ENCODE measurements at places on chromosomes 4 and X. TPM values are rescaled to one million over a fixed set of nuclear protein-coding genes. Genes with fewer than 3 reads are reported as not detected.
A peak's percentile ranks its signal among the peaks of the same experiment; 100 is the strongest.

- DNase-seq, result no peak
These were observed 3.8 kb downstream of the NAT8L start for GRCh38 chr4:2062808-2063524.

DNA sequence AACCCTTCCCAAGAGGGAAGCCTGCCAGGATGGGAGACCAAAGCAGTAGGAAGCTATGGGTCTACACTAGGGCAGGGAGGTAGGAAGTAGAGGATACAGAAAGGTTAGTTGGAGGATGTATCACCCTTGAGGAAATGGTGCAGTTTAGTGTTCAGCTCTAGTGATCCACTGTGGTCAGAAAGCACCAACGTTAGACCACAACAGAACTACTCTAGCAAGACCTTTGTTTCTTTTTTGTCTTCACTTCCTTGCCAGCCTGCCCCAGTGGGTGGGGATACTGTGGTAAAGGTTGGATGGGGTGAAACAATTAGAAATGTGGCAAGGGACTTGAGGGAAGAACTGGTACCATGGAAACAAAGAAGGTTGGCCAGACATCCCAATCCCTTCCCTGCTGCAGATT, 83.3 kb downstream of the DDIT4L start:
- DNase-seq, result no peak

DNA sequence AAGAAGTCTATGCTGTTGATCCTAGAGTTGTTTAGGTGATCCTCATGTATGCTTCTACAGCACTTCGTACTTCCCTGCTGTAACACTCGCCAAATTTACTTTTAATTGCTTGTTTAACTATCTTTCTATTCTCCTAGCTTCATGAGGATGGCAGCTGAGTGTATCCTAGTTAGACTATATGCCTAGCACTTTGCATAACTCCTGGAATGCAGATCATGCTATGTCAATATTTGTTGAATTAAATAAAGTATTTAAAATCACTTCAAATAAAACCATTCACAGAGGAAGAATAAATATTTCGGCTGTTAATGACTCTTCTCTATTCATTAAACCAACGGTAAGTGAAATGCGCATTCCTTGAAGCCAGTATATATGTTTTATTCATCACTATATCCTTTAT, 55.1 kb downstream of the F9 start:
- DNase-seq, result no peak

DNA sequence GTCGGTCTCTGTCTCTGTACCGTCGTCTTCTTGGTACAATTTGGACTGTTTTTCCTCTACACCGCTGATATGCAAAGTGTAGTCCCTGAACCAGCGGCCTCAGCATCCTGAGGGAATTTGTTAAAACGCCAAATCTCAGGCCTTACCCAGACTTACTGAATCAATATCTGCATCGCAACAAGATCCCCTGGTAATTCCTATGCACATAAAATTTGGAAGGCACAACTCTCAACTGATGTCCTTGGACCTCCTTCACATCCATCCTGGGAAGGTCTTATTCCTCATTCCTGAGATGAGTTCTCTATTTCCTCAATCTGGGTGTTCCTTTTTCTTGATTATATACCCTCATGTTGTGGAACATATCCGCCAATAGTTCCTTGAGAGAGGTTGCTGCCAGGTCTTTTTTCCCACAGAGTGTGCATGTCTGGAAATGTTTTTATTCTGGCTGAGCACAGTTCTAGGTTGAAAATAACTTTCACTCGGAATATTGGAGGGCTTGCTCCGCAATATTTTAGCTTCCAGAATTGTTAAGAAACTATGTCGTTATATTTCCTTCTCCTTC, 738 bp upstream of the HPF1 start:
- DNase-seq, result no peak

Gene GAGE12H
- total RNA-seq, result not detected

DNA sequence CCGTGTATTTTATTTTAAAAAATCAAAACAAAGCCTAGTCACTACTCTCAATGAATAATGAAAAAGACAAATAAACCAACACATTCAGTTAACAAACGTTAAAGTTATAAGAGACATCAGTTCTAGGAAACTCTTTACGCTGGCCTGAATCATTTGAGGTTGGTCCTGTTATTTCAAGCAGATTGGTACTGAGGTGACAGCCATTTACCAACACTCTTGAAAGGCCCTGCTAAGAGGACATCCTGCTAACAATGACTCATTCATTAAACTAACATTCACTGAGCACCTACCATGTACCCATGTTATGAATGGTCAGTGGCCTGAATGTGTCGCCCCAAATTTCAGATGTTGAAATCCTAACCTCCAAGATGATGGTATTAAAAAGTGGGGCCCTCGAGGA, 57.1 kb upstream of the ADGRG2 start:
- no peak for DNase-seq

GRCh38 chr4:110533940-110534339, 58.0 kb downstream of the ENPEP start:
- DNase-seq, result no peak

GRCh38 chr4:189046642-189047041, 894.0 kb upstream of the FRG1 start:
- no peak for DNase-seq

GRCh38 chr4:61251129-61251528, 51.0 kb downstream of the ADGRL3 start:
- no peak for DNase-seq

GRCh38 chrX:48631376-48632090, 34.2 kb downstream of the WDR13 start:
- DNase-seq, result peak; percentile 81

Gene SPRY1
- total RNA-seq, result 209 TPM

- DNase-seq, result no peak
These were observed 67.0 kb upstream of the KLHL13 start for GRCh38 chrX:118183606-118184005.

- DNase-seq, result peak; percentile 60
These were observed 151.3 kb downstream of the USP46 start for GRCh38 chr4:52507774-52508173.

GRCh38 chrX:138463476-138463875, 248.0 kb downstream of the FGF13 start:
- DNase-seq, result no peak

GRCh38 chr4:174561560-174561959, 39.3 kb upstream of the HPGD start:
- DNase-seq, result no peak

- no peak for DNase-seq
These were observed 893 bp downstream of the RLIM start for GRCh38 chrX:74613370-74614092.

Gene P2RY4
- total RNA-seq, result 0.91 TPM

DNA sequence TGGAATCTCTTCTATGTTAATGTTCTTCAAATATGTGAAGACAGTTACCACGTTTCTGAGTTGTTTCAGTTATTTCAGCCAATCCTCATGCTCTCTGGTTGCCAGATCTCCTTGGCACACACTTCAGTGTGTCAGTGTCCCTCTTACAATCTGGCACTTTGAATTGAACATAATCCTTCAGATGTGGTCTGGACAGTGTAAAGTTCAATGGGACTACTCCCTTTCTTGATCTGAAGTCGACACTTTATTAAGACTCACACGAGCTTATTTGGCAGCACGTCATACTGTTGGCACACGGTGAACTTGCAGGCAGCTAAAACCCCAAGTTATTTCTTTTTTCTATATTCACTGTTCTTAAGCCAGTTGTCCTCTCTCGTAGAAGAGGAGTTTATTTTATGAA, 28.2 kb downstream of the ARSJ start:
- no peak for DNase-seq

GRCh38 chr4:184930026-184930425, 88.3 kb upstream of the HELT start:
- DNase-seq, result no peak

DNA sequence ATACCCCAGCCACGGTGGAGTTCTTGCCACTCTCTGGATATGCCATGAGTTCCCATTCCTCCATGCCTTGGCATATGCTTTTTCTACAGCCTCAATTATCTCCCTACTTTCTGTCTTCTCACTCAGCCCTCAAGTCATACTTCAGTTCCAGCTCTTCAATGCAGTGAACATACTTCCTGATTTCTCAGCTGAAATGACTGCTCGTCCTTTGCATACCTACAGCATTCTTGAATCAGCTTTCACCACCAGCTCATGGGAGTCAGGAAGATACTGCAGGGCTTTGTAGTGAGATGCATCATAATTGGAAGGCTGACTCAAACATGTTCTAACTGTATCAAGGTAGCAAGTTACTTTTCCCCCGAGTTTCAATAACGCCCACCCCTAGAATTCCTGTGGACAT, 118.4 kb downstream of the APBB2 start:
- no peak for DNase-seq

Measured in aorta (tissue), 5 donors.